ENCODE measurements at places on chromosomes 13 and 19.

DNA sequence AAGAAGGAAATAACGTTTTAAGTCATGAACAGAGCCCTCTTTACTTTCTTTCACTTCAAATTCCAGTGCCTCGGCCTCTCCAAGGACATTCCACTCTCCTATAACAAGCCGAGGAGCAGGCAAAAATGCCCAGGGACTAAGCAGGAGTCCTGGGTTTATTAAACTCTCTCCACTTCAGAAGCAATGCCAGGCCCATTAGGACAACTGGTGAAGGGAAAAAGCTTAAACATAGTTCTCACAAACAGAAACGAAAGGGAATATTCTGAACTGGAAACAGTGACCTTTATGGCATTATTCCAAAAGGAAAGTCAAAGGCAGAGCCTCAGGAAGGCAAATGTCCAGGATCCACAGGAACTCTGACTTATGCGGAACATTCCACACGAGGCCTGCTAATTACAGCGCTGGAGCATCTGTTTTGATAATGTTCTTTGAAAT lies 30.9 kb upstream of the MED4 start:
- DNase-seq = peak; percentile 82

DNA sequence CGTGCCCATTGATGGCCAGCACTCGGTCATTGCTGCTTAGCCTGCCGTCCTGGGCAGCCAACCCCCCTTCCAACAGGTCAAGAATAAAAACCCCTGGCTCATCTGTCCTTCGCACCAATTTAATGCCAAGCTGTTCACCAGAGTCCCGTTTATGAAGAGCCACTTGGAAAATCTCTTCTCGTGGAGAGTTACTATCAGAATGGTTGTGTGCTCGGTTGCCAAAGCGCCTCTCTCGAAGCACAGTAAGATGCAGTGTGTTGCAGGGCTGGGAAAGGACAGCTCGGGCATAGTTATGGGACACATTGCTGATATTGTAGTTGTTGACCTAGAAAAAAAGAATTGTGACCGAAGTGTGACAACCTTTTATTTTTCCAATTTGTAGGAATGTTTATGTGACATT lies 57.9 kb downstream of the LNX2 start:
- no peak for DNase-seq

DNA sequence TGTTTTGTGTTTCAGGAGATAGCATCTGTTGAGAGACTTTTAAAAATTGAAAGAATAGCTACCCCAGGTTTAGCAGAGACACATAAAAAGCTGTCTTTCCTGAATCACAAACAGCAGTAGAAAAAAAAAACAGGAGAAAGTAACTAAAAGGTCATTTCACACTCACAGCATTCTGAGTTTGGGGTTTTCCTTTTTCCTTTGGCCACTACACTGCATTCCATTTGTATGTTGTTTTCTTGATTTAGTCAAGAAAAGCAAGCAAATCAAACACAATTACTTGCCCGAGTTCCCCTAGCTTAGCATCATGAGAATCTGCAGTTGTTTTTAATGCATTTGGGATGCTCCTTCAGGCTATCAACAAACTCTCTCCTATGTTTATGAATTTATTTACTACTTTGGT lies 161.0 kb downstream of the KCTD12 start:
- no peak for DNase-seq

GRCh38 chr19:52369559-52370340 lies at the start of gene ZNF880:
Gene ZNF880, plus strand, starts transcription at chr19:52369923. Its CDS starts 43 bp downstream, at chr19:52369966.
- peak; percentile 92 for DNase-seq

DNA sequence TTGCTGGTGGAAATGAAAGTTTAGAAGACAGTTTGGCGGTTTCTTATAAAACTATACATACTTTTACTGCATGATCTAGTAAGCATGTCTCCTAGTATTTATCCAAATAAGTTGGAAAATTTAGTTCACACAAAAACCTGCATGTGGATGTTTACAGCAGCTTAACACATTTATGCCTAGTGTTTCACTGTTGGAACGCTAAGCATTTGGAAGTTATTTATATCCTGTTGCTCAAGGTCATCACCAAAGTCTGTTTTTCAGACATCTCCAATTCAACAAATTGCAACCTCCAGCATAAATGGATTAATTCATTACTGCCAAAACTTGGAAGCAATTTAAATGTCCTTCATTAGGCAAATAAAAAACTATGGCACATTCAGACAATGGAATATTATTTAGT lies 461.8 kb downstream of the SUCLA2 start:
- DNase-seq = no peak

DNA sequence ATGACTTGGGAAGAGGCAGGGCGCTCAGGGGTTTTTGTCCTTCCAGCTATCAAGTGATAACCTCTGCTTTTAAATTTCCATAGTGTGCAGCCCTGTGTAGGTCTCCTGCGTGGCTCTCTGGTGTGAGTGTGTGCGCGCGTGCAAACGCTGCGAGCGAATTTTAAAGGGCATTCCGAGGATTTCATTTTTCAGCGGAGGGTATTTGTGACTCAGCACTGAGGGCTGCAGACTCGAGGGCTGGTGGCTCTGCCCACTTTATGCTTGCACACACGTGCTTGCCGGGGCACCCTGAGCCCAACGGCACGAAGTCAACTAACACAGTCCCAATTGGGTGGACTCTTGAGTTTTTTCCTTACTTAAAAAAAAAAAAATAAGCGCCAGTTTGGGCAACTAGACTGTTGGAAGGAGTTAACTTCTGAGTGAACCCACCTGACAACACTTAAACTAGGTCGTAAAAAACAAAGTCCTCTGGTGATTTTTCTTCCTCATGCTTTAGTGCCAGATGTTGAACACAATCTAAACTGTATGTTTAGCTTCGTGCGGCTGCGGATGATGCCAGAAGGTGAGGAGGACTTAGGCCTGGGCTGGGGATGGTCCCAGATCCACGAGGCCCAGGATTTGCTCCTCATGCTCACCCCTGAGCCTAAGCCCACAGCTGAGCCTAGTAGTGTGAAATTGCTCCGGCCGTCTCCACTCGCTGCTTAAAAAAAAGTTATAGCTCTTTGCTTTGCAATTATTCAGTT lies 2.1 kb downstream of the FGF9 start:
- DNase-seq = peak; percentile 46

GRCh38 chr13:78660495-78660857 lies 1.5 kb upstream of the OBI1 start:
- DNase-seq = no peak

DNA sequence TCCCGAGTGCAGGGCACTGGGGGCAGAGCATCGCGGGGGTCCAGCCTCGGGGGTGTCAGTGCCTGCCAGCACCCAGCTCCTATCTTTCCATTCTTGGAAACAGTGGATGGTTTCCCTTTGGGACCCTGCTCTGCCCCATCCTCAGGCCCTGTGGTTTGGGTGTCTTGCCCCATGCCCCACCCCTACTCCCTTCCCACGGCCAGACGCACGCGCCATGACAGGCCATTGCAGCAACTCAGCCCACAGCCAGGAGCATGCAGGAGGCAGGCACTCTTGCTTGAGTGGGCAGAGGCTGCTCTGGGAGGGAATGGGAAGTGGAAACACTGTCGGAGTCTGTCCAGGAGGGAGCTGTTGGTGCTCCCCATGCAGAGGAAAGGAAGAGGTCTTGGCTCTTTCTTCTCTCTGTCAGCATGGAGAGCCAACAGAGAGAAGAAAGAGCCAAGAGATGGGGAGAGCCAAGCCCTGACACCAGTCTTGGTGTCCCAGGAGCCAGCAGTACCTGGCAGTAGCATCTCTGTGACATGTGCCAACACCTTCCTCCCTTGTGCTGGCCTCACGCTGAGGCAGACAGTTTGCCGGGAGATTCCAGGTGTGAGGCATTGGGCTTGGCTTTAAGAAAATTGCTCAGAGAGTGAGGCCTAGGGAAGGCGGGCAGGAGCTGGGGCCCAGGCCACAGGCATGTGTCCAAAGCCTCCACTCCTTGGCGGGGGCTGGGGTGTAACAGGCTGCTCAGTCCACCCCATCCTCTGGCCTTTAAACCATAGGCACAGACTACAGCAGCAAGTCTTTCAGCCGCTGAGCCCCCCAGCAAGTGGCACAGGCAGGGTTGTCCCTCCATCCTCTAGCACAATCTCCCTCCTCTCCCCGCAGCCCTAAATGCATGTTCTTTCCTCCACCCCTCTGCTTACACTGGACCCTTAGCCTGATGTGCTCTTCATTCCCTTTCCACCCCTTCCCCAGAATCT lies 86.7 kb upstream of the UQCRFS1 start:
- DNase-seq = peak; percentile 77

GRCh38 chr13:112042496-112042895 lies 24.5 kb upstream of the SOX1 start:
- no peak for DNase-seq

GRCh38 chr13:44052780-44053184 lies 173.1 kb downstream of the LACC1 start:
- no peak for DNase-seq
